Substantia nigra (tissue), 51 donors: ENCODE measurements at places on chromosomes 13 and 19.

DNA sequence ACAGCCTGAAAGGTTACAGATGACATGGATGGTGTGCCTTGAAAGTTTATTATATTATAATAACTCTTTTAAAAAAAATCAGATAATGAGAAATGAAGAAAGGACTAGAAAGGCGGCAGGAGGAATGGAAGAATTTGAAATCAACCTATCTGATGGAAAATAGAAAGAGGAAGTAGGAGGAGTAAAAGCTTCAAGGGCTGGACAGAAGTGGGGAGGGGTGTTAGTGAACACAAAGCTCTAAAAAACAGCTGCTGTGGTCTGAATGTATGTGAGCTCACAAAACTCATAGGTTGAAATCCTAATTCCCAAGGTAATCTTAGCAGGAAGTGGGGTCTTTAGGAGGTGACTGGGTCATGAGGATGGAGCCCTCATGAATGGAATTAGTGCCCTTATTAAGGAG lies 19.5 kb downstream of the CCDC70 start:
- no peak for DNase-seq

DNA sequence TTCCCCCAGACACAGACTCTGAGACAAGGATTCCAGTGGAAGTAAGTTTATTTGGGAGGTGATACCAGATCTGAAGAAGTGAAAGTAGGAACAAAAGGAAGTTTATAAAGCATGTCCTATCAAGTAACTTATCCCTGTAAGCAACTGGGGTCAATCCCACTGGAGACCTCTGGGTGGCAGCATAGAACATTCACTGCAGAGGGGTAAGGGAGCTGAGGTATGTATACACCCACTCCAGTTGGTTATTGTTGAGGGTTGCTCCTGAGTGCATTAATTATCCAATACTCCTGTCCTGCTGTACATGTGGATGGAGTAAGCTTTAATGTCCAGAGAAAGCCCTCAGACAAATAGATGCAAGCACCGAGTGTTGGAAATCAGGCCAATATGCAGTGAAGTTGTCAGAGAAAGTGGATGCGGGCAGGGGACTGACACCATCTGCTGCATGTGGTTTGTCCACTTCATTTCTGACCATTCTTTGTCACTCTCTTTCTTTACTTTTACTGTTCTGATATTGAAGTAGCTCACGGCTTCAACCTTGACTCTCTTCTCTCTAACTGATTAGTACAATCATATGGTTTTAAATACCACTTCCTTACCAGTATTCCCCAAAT lies 46.7 kb downstream of the NOTCH3 start:
- DNase-seq, result no peak

DNA sequence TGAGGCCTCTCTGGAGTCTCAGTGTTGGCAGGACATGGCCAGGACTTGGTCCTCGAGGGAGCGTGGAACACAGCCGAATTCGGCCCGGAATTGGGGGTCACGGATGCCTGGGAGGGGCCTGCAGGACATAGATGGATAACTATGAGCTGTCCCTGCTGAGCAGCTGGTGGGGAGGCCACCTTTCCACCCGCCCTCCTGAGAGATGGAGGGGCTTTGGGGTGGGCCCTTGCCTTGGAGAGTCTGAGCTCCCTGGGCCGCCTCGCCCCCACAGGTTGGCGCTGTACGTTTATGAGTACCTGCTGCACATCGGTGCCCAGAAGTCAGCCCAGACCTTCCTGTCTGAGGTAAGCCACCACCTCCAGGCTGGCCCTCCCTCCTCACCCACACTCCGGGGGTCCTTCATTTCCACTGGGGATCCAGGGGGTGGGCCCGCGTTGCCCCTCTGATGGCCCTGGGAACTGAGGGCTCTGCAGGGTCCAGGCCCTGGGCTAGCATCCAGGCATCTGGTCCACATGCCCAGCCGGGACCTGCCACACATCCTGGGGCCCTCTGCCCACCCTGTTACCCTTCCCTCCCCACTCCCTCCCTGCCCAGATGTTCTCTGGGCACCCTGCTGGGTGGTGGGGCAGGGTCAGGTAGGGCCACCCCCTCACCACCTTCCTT lies 8.0 kb downstream of the SSBP4 start:
- DNase-seq, result no peak

DNA sequence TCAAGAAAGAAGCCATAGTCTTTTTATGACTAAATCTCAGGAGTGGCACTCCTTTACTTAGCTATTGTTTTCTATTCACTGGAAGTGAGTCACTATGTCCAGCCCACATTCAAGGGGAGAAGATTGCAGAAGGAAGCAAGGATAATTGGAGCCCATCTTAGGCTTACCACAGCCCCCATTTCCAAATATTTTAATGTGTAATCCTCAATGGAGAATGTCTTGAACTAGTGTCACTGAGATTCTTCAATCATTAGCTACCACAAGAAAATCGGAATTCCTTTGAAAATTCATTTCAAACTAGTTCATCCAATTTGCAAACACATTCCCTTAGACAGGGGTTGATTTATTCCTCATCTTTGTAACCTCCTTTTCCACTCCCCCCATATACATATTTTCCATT lies 84.7 kb downstream of the DLEU7 start:
- DNase-seq, result no peak

GRCh38 chr13:109817591-109818535 lies 31.5 kb upstream of the IRS2 start:
- no peak for DNase-seq
